ENCODE measurements at places on chromosomes 2 and 18.

DNA sequence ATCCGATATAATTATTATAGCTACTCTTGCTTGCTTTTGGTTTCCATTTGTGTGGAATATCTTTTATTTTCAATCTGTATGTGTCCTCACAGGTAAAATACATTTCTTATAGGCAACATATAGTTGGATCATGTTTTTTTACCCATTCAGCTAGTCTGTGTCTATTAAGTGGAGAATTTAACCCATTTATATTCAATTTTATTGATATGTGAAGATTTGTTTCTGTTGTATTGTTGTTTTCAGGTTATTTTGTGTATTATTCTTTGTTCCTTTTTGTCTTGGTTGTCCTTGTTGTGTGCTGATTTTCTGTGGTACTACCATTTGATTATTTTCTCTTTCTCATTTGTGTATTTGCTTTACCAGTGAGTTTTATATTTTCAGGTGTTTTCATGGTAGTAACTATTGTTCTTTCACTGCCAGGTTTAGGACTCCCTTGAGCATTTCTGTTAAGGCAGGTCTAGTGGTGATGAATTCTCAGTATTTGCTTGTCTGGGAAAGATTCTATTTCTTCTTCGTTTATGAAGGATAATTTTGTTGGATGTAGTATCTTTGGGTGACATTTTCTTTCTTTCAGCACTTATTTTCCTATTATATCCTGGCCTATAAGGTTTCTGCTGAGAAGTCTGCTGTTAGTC, 95.4 kb downstream of the ANKRD12 start:
- no peak for DNase-seq

DNA sequence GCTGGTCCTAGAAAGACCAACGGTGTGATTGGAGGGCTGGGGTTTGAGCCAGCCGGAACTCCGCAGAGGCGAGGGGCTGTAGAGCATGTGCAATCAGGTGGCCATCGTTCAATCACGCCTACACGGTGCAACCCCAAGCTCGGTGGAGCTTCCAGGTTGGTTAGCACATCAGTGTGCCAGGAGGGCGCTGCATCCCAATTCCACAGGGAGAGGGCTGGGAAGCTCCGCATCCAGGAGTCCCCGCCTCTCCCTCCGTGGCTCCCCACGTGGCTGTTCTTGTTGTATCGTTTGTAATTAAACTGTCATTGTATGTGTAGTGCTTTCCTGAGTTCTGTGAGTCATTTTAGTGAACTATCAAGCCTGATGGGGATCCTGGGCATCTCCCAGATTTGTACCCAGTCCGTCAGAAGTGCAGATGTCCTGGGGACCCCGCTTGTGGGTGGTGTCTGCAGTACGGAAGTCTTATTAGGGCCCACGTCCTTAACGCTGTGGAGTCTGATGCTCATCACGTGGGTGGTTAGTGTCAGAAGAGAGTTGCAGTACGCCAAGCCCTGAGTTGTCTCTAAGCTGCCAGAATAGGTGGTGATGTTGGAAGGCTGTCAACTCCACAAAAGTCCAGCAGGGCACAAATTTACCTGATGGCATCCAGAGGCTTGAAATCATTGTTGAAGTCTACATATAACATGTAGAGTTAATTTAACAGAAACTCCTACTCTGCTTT, 20.6 kb upstream of the AMMECR1L start:
- no peak for DNase-seq

GRCh38 chr2:58428096-58429013, 187.2 kb upstream of the FANCL start:
- no peak for DNase-seq

- no peak for DNase-seq
These were observed 85.4 kb downstream of the MAIP1 start for GRCh38 chr2:200040831-200041230.

- peak; percentile 78 for DNase-seq
These were observed 288.5 kb upstream of the SLC39A10 start for GRCh38 chr2:195368249-195369217.

- no peak for DNase-seq
These were observed 37.5 kb downstream of the POLR1A start for GRCh38 chr2:86068136-86068588.

- DNase-seq = no peak
These were observed 116.2 kb downstream of the RBMS1 start for GRCh38 chr2:160377204-160377995.

- no peak for DNase-seq
These were observed 183.0 kb upstream of the CYP26B1 start for GRCh38 chr2:72330652-72331051.

DNA sequence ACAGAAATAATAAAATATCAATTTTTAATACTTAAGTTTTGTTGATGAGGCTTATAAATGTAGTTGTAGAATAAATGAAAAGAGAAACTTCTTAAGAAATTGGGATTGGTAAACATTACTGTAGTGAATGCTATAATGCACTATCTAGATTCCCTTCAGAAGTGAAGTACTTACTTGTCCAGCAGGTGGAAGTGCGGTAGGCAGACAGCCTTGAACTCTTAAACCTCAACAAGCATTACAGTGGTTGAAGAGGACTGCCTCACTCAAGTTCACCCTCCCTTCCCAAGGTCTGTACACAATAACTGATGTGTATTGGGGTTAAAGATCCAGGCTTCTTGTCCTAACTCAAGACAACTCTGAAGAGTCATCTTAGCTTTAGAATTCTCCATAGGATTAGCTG, 931.0 kb upstream of the LRRTM1 start:
- DNase-seq = no peak

DNA sequence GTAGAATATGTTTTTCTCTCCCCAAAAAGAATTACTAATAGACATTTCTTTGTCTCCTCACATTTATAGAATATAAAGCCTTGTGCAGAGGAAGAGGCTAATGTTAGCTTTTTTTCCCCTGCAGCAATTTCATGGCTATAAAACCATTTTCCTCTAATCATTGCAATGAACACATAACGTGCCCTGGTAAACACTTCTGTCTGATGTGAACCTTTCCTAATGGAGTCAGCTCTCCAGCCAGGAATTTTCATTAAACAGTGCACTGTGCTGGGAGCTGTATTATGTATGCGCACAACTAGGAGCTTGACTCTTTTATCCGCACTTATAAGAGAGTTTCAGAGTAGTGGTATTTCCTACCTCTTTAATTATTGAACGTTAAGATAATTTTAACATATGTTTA, 63.9 kb upstream of the SPATS2L start:
- DNase-seq = no peak

DNA sequence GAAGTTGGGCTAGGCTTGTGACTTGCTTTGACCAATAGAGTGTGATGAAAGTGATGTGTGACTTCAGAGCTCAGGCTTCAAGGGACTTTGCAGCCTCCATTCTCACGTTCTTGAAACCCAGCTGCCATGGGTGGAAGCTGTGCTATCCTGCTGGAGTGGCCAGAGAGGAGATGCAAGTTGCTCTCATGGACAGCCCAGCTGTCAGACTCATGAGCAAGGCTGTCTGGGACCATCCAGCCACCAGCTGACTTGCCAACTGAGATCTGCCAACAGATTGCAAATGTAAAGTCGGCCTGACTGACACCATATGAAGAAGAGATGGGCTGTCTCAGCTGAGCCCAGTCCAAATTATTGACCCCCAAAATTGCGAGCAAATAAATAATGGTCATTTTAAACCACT, 226.4 kb upstream of the CXCR4 start:
- DNase-seq = no peak
